ENCODE measurements at places on chromosomes 16 and 17. TPM values are rescaled to one million over a fixed set of nuclear protein-coding genes. Genes with fewer than 3 reads are reported as not detected.

GRCh38 chr17:21476867-21477266 is 100.7 kb downstream of the KCNJ12 start:
- no peak overlapping the region for H3K4me3 ChIP-seq
- peaks cover 8% of the 10 kb centered on the region for H3K27me3 ChIP-seq
- no peaks in the 10 kb centered on the region for H3K4me1 ChIP-seq
- H3K36me3 ChIP-seq: no peaks in the 10 kb centered on the region
- DNase-seq: no peak
- H3K27ac ChIP-seq: no peak overlapping the region

DNA sequence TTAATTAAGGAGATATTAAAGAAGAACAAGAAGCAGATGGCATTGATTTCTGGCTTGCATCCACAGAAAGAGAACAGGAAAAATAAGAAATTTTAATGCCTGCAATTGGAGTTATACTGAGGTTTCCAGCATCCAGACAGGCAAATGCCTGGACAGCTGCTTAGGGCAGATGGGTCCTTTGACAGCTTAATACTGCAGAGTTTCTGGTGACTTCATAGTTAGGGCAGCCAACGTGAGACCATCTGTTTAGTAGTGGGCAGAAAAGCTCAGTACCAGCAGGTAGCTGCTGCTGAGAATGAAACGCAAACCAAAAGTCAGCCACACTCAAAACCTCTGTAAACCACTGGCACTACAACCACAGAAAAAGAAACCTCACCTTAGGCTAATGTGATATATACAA is 109.8 kb downstream of the CDK5R1 start:
- H3K4me1 ChIP-seq: no peaks in the 10 kb centered on the region
- H3K36me3 ChIP-seq: peaks cover 5% of the 10 kb centered on the region
- H3K27me3 ChIP-seq: no peaks in the 10 kb centered on the region
- H3K4me3 ChIP-seq: no peak overlapping the region
- H3K27ac ChIP-seq: no peak overlapping the region
- DNase-seq: no peak

The PRSS27 gene
- total RNA-seq: 1.3 TPM

DNA sequence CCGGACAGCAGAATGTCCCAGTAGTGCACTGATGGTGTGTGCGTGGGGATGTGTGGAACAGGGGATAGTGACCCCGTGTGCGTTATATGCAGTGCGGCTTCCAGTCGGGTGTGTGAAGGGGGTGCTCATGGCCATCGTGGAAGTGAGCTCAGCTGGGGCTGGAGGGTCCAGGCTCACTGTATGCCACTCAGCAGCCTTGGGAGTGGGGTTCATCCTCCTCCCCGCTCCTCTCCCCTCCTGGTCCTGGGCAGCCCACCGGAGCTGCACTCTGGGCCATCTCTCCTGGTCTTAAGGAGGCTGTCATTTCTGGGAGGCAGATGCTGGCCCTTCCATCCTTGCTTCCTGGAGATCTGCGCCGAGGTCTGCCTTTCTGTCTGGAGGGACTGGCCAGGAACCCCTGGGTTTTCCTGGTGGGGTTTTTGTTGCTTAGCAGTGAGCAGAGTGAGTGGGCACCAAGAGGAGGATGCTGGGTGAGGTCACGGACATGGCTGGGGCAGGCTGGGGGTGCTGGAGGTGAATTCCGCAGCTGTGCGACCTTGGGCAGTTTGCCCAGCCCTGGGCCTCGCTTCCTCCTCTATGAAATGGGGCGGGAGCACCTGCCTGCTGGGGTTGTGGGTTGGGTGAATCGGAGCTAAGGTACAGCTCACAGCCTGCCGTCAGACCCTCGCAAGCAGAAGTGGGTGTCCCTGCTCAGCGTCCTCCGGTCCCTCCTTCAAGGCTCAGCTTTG is 164.1 kb downstream of the SEC14L1 start:
- no peaks in the 10 kb centered on the region for H3K27me3 ChIP-seq
- H3K4me3 ChIP-seq: no peak overlapping the region
- no peak overlapping the region for H3K27ac ChIP-seq
- H3K4me1 ChIP-seq: peaks cover 13% of the 10 kb centered on the region
- no peak for DNase-seq

The GDPD3 gene
- total RNA-seq: 14.4 TPM

The PPP1R27 gene
- total RNA-seq: not detected

GRCh38 chr17:48724251-48725003 is 1.4 kb downstream of the PRAC2 start:
- H3K27me3 ChIP-seq: peaks cover 100% of the 10 kb centered on the region
- peak; percentile 87 for DNase-seq
- no peaks in the 10 kb centered on the region for H3K36me3 ChIP-seq
- H3K27ac ChIP-seq: no peak overlapping the region

The MYH3 gene
- 1.2 TPM for total RNA-seq

DNA sequence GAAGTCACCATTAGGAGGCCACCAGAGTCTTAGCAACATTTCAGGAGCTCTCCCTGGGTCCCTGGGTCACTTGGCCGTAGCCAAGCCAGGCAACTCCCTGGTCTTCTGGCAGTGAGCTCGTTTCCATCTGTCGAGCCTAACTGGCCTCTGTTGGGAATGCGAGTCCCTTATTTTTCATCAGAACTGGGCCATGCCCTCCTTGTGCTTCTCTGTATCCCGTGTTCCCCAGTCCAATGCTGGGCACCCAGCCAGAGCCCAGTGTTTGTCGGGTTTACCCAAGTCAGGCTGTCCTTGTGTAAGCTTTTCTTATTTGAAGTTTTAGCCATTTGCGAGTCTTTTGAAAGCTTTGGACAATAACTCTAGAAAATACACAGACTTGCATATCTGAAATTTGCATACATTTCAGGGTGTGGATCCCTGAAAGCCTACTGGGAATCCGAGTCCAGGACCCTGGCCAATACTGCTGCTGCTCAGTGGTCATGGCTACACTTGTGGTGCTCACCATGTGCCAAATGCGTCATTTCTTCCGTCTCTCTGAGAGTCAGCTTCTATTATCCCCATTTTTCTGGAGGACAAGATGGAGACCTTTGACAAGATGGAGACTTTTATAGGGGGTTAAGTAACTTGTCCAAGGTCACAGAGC is 81.6 kb upstream of the LGALS9 start:
- no peak for DNase-seq
- H3K4me3 ChIP-seq: no peak overlapping the region
- no peaks in the 10 kb centered on the region for H3K36me3 ChIP-seq

The NOG gene
- 2.2 TPM for total RNA-seq

GRCh38 chr17:7426203-7426863 is 917 bp downstream of the SPEM2 start:
- H3K36me3 ChIP-seq: no peaks in the 10 kb centered on the region
- no peak overlapping the region for H3K27ac ChIP-seq
- H3K4me1 ChIP-seq: no peaks in the 10 kb centered on the region
- DNase-seq: no peak
- H3K4me3 ChIP-seq: no peak overlapping the region

GRCh38 chr17:48499735-48500434 is 30.9 kb downstream of the HOXB1 start:
- H3K27ac ChIP-seq: no peak overlapping the region
- no peak overlapping the region for H3K4me3 ChIP-seq
- no peaks in the 10 kb centered on the region for H3K4me1 ChIP-seq
- no peaks in the 10 kb centered on the region for H3K36me3 ChIP-seq
- DNase-seq: no peak
- H3K27me3 ChIP-seq: peaks cover 4% of the 10 kb centered on the region

DNA sequence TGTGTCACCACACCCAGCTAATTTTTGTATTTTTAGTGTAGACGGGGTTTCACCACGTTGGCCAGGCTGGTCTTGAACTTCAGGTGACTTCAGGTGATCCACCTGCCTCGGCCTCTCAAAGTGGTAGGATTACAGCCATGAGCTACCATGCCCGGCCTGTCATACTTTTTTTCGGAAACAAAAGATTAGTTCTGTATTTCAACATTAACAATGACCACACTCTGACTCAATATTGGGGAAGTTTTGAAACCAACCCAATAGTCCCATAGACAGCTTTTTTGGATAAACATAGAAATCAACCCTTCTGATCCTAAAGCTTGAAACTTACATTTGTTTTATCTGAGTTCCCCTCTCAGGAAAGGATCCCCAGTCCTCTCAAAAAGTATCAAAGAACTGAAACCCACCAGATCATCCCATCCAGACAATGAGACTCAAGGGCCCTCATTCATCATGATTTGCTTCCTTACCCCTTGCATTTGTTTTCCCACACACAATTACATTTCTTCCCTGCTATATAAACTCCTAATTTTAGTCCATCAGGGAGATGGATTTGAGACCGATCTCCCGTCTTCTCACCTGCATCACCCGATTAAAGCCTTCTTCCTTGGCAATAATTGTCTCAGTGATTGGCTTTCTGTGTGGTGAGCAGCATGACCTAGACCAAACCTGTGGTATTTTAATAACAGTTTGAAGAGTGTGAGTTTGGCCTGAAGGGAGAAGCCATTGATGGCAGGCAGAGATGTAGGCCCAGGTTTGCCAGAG is 7.2 kb upstream of the AGRP start:
- H3K27ac ChIP-seq: peak overlapping the region; percentile 57
- H3K4me1 ChIP-seq: peaks cover 48% of the 10 kb centered on the region
- no peaks in the 10 kb centered on the region for H3K36me3 ChIP-seq
- DNase-seq: no peak
